ENCODE measurements at places on chromosomes 3 and 15. TPM values are rescaled to one million over a fixed set of nuclear protein-coding genes. Genes with fewer than 3 reads are reported as not detected.

GADL1 gene
- polyA plus RNA-seq = 0.54 TPM

DNA sequence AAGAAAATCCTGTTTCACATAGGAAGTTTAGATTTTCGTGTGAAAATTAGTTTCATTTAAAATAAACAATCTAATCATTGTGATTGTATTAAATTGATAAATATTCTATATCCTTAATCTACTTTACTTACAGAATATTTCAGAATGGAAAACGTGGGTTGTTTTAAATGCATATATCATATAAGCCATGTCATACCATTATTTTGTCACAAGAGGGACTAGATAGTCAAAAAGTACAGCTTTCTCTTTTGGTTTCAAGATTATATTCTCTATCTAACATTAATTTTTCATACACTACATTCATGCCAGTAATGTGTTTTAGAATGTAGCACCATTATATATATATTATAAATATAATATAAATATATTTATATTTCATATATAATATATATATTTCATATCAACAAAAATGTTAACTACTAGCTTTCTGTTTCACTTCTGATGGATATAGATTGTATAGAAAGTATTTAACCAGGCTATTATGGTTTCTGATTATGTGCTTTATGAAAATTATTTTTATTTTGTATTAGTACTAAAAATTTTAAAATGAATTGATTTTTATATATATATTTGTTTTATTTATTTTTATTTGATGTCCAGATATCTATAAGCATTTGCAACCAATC is 45.3 kb downstream of the OSTN start:
- DNase-seq = no peak

DNA sequence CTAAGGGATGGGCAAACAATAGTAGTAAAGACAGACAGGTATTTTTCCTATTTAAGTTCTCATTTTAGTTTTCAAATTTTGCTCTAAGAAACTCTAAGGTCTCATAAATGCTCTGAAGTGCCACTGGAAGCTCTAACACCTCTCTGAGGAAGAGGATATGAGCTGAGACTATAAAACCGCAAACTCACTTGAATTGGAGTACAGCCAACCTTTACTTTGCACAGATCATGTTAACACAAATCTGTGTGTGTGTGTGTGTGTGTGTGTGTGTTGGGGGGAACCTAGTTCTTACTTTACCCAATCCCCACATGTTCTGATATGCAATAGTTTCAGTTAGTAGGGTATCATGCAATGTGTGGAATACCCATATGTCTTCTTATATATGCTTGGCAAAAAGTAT is 446.8 kb downstream of the CHL1 start:
- no peak for DNase-seq

DNAH1 gene
- polyA plus RNA-seq = 1.7 TPM

GPX1 gene
- polyA plus RNA-seq = 454 TPM

GRCh38 chr3:97825101-97825500 is 3.3 kb downstream of the CRYBG3 start:
- DNase-seq = no peak

Data from kidney (tissue), 22 donors.